ENCODE measurements at places on chromosomes 2 and 18. TPM values are rescaled to one million over a fixed set of nuclear protein-coding genes. Genes with fewer than 3 reads are reported as not detected.

DLX2 gene
- total RNA-seq: 0.04 TPM

REEP1 gene
- 48.0 TPM for total RNA-seq

FN1 gene
- total RNA-seq: 455 TPM

RGPD4 gene
- 0.04 TPM for total RNA-seq

GAL3ST2 gene
- total RNA-seq: 0.09 TPM

HOXD12 gene
- total RNA-seq: not detected

EPAS1 gene
- 13.3 TPM for total RNA-seq

- no peak for DNase-seq
Measured at GRCh38 chr2:94996305-94997100, 29.0 kb upstream of the MAL start.

DNA sequence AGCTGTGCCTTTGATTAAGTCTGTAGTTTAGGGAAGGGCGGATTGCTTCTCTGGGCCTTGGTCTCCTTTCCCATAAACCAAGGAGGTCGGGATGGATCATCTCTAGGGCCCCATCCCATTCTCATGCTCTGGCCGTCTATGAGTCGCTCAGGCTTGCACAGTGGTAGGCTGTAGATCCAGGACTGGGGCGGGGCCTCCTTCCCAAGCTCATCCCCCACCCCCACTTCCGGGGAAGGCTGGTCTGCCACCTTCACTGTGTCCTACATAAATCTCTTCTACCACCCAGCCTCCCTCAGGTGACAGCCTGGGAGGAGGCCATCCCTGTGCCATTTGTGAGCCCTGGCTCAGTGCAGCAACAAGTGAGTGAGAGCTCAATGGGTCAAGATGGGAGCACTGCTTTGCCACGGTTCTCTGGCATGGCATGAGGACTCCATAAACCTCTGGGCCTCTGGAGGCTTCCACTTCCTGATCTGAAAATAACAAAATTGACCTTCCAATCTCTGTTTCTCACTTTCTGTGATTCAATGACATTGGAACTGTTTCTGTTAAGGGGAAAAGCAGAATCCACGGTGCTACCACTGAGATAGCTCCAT lies 68.5 kb downstream of the SUMO1 start:
- no peak for DNase-seq

GRCh38 chr18:46140173-46140572 lies 36.0 kb downstream of the HAUS1 start:
- DNase-seq: no peak

GRCh38 chr2:108612153-108612513 lies 77.9 kb downstream of the LIMS1 start:
- peak; percentile 74 for DNase-seq

GRCh38 chr2:47198985-47199451 lies 43.9 kb upstream of the STPG4 start:
- no peak for DNase-seq

DNA sequence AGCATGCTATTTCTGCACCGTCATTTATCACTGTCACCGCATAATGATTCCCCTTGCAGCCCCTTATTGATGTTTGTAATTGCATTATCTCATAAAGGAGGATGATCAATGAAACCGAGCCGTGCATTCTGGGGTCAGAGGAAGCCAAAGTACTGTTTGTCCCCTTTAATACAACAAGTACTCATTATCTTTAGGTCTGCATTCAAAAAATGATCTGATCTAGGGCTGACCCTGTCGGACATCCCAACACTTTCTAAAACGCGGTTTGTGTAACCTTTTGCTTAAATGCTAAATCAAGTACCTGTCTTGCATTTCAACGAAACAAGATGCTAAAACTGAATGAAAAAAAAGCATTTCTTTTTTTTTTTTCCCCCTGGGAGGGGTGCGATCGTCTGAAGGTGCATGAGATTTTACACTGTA lies 143.8 kb downstream of the MEIS1 start:
- no peak for DNase-seq

GRCh38 chr2:174753038-174753633 lies 11.1 kb downstream of the CHRNA1 start:
- DNase-seq: no peak

- peak; percentile 81 for DNase-seq
Measured at GRCh38 chr2:45237850-45238542, 228.7 kb upstream of the SIX2 start.

DNA sequence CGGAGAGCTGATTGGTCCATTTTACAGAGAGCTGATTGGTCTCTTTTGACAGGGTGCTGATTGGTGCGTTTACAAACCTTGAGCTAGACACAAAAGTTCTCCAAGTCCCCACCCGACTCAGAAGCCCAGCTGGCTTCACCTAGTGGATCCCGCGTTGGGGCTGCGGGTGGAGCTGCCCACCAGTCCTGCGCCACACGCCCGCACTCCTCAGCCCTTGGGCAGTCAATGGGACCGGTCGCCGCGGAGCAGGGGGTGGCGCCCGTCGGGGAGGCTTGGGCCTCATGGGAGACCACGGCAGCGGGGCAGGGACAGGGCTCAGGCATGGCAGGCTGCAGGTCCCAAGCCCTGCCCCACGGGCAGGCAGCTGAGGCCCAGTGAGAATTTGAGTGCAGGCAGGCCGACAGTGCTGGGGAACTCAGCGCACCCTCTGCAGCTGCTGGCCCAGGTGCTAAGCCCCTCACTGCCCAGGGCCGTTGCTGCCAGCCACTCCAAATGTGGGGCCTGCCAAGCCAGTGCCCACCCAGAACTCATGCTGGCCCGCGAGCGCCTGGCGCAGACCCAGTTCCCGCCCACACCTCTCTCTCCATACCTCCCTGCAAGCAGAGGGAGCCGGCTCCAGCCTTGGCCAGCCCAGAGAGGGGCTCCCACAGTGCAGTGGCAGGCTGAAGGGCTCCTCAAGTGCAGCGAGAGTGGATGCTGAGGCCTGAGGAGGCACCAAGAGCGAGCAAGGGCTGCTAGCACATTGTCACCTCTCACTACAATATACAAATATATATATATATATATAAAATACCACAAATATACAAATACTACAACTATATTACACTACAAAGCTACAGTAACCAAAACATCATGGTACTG lies 100.7 kb downstream of the SPIRE1 start:
- DNase-seq: no peak

DNA sequence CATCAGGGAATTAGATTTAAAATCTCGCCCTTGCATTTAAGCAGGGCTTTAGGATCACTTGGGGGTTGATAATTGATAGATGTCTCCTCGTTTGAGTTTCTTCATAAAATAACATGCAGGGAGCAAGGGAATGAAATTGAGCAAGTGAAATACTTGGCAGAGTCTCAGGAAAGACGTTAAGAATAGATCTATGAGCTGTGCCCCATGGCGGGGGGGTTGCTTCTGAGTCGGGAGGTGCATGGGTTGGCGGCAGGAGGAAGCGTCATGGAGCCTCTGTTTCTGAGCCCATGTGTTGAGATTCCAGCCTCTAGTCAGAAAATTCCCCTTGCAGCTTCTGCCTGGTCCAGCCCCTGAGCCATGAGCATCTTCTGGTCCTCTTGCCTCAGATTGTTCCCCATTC lies 82.0 kb downstream of the APOB start:
- no peak for DNase-seq

GRCh38 chr2:176079285-176079830 lies 4.4 kb downstream of the EVX2 start:
- no peak for DNase-seq

GRCh38 chr2:193502363-193503035 lies 1307.8 kb upstream of the TMEFF2 start:
- DNase-seq: no peak

GRCh38 chr18:79409313-79409712 lies 13.6 kb downstream of the NFATC1 start:
- no peak for DNase-seq

- DNase-seq: peak; percentile 48
Measured at GRCh38 chr2:88765154-88765888, 73.8 kb downstream of the RPIA start.

DNA sequence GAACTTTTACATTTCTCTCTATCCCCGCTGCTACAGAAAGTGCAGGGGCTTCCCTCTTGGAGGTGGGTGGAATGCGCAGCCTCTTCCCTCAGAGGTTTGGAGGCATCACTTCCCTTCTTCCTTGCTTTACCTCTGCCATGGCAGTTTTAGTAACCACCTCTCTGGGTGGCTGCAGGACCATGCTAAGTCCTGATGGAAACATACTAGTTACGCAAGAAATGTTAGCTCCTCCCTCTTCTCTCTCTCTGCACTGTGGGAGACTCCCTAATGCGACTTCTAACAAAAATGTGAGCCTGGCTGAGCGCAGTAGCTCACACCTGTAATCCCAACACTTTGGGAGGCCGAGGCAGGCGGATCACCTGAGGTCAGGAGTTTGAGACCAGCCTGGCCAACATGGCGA lies 116.8 kb upstream of the RAB6C start:
- no peak for DNase-seq

- no peak for DNase-seq
Measured at GRCh38 chr2:70173520-70173919, 17.3 kb downstream of the C2orf42 start.

DNA sequence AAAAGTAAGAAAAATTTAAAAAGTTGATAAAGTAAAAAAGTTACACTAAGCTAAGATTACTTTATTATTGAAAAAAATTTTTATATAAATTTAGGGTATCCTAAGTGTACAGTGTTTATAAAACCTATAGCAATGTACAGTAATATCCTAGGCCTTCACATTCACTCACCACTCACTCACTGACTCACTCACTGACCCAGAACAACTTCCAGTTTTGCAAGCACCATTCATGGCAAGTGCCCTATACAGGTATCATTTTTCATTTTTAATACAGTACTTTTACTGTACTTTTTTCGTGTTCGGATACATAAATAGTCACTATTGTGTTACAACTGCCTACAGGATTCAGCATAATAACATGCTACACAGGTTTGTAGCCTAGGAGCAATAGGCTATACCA lies 8.9 kb upstream of the THUMPD2 start:
- DNase-seq: no peak

DNA sequence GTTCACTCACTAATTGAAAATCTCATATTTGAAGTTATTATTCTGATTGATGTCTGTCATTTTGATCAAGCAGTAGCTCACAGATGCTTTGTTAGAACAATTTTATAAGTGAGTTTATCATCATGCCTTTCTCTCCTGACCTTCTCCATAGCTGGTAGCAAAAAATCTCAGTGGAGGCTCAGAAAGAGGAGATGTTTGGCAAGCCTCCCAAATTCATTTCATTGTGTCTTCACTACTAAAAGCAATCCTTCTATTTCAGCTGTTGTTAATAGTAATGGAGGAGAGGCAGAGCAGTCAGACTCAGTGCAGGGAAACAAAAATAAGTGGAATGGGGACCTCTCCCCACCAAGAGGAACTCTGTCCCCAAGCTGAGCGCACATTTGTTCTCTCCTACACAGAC lies 2127.8 kb upstream of the CELF4 start:
- DNase-seq: peak; percentile 32

- DNase-seq: peak; percentile 15
Measured at GRCh38 chr2:188307850-188308283, 16.2 kb downstream of the GULP1 start.

GRCh38 chr2:203631068-203631757 lies 75.2 kb upstream of the CD28 start:
- DNase-seq: no peak

DNA sequence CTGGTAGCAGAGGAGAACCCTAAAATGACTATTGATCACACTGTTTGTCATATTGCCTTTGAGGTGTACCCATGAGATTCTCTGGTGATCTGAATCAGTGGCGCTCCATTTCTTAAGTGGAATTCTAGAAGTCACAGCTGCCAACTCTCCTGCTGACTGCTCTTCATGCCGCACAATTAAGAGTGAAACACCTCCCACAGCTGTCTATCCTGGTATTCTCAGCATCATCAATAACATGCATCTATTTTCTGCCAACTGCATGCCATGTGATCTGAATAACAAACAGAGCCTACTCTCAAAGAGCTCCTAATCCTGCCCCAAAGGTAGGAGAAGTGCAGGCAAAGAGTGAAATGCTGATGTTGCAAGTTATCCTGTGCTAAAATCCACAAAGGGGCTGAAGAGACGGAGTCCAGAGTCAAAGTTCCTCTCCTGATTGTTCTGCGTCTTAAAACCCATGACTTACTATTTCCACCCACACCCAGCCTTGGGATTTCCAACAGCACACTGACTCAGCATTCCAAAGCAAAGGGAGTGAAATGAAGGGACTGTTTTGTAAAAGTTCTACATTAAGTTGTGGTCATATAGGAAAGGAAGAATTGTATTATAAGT lies 13.7 kb upstream of the DAPL1 start:
- peak; percentile 68 for DNase-seq

- no peak for DNase-seq
Measured at GRCh38 chr2:239927424-239927981, 97.6 kb downstream of the NDUFA10 start.
